ENCODE measurements at places on chromosomes 5 and 9. TPM values are rescaled to one million over a fixed set of nuclear protein-coding genes. Genes with fewer than 3 reads are reported as not detected.

Gene SLC26A2
- 18.2 TPM for polyA plus RNA-seq

Gene PCDHGB1
- 1.8 TPM for polyA plus RNA-seq

Gene SCAI
- 6.7 TPM for polyA plus RNA-seq

Gene OR1L4
- not detected for polyA plus RNA-seq

Gene CDH9
- 7.6 TPM for polyA plus RNA-seq

Gene LAMC3
- 28.9 TPM for polyA plus RNA-seq

Gene ATP10B
- 0.35 TPM for polyA plus RNA-seq

Gene MFAP3
- 43.5 TPM for polyA plus RNA-seq

Gene HRH2
- polyA plus RNA-seq: 2.5 TPM

Gene ZNF608
- 56.4 TPM for polyA plus RNA-seq

Gene ALAD
- 54.5 TPM for polyA plus RNA-seq

Gene GGTA1
- 4.9 TPM for polyA plus RNA-seq

Gene HAVCR2
- polyA plus RNA-seq: 7.4 TPM

Gene DNM1
- polyA plus RNA-seq: 246 TPM

Gene PCDHAC2
- 0.49 TPM for polyA plus RNA-seq

Gene ALDH7A1
- 174 TPM for polyA plus RNA-seq

Gene TRIO
- 122 TPM for polyA plus RNA-seq

Gene TEX48
- polyA plus RNA-seq: not detected

Gene CLIC3
- polyA plus RNA-seq: 1.2 TPM

Gene PCDHGA2
- polyA plus RNA-seq: 7.8 TPM

Gene FOXD4L6
- 0.11 TPM for polyA plus RNA-seq

Gene PALM2AKAP2
- polyA plus RNA-seq: 9.5 TPM

Gene GPR151
- polyA plus RNA-seq: not detected

Gene FOXD4L5
- polyA plus RNA-seq: 0.65 TPM

Gene AQP7
- polyA plus RNA-seq: 12.8 TPM

Gene IRX2
- polyA plus RNA-seq: 27.6 TPM

All from left renal cortex interstitium (tissue), 4 donors.